ENCODE measurements at places on chromosomes 2 and 18.

DNA sequence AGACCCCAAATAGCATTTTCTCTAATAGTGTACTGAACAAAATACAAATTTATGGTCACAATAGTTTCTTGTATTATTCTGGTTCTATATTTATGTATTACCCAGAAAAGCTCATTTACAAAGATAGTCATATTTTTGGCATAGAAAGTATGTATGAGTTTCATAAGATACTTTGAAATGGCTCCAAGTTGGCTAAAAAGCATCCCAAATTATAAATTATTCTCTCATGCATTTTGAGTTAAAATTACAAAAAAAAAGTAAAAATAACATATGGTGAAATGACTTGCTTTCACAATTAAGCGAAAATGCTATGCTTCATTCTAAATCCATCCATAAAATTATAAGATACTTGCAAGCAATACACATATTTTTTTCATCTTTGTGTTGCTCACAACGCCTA lies 530.7 kb downstream of the ZNF804A start:
- no peak for DNase-seq

DNA sequence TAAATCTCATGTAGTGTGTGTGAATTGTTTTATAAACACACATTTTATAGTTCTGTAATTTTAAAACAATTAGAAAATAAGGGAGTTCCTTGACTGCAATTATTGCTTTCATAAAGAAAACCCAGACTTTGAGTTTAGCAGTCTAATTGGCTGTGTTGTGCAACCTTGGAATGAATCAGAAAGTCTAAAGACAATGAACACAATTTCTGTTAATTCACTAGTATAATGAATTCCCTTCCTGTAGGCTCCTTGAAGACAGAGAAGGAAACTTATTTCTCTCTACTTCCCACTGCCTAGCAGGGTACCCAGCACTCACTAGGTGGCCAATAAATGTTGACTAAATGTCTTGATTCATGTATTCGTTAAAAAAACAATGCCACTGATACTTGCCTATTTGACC lies 79.9 kb downstream of the ANTXR1 start:
- DNase-seq, result no peak

- DNase-seq, result no peak
These were observed 239.8 kb upstream of the ZEB2 start for GRCh38 chr2:144759746-144760145.

GRCh38 chr2:219408631-219409030 lies 9.5 kb upstream of the DES start:
- no peak for DNase-seq

GRCh38 chr18:66734451-66734850 lies 130.6 kb upstream of the CDH19 start:
- DNase-seq, result no peak

Measured in activated naive CD8-positive, alpha-beta T cell treated with anti-CD3 and anti-CD28 coated beads, Interleukin-2, amount 50 U/mL, for 16 hours (primary cell).